IMR-90 (cell line): ENCODE measurements at places on chromosomes 2 and 18. TPM values are rescaled to one million over a fixed set of nuclear protein-coding genes. Genes with fewer than 3 reads are reported as not detected.
A peak's percentile ranks its signal among the peaks of the same experiment; 100 is the strongest.

DNA sequence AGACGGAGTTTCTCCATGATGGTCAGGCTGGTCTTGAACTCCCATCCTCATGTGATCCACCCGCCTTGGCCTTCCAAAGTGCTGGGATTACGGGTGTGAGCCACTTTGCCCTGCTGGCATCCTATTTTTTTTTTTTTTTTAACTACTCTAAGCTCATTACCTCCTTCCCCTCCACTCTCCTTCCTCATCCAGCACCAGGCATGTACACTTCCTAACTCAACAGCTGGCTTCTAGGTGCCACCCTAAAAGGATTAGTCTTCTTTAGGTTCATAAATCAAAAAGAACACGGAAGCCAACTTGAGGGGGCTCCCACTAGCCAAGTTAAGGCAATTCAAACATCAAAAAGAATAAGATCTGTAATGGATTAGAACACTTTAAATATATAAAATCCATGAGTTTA lies 70.6 kb upstream of the TEX51 start:
- no peaks in the 10 kb centered on the region for H3K4me1 ChIP-seq
- H3K27me3 ChIP-seq, result no peaks in the 10 kb centered on the region; the same call in 1 of the 2 replicates
- no peak for DNase-seq
- H3K36me3 ChIP-seq, result no peaks in the 10 kb centered on the region

- H3K36me3 ChIP-seq, result no peaks in the 10 kb centered on the region
- 0 out of 2 replicates have a peak, but pooled peaks cover 3% of the 10 kb centered on the region for H3K4me1 ChIP-seq
- peak overlapping the region; percentile 54; the same call in 1 of the 2 replicates for H3K27ac ChIP-seq
- H3K27me3 ChIP-seq, result no peaks in the 10 kb centered on the region
- DNase-seq, result peak; percentile 75
- H3K4me3 ChIP-seq, result peak overlapping the region; percentile 21; the same call in 1 of the 2 replicates
These were observed 106.7 kb upstream of the NABP1 start for GRCh38 chr2:191571163-191571769.

FIGLA gene
- not detected in 2 replicates for total RNA-seq

- H3K27ac ChIP-seq, result no peak overlapping the region
- DNase-seq, result no peak
- H3K4me1 ChIP-seq, result peaks cover 15% of the 10 kb centered on the region
- no peaks in the 10 kb centered on the region for H3K27me3 ChIP-seq
These were observed 65.5 kb upstream of the KLF7 start for GRCh38 chr2:207231106-207231865.

AFF3 gene
- 13.9 and 14.3 TPM in 2 replicates for total RNA-seq

DNA sequence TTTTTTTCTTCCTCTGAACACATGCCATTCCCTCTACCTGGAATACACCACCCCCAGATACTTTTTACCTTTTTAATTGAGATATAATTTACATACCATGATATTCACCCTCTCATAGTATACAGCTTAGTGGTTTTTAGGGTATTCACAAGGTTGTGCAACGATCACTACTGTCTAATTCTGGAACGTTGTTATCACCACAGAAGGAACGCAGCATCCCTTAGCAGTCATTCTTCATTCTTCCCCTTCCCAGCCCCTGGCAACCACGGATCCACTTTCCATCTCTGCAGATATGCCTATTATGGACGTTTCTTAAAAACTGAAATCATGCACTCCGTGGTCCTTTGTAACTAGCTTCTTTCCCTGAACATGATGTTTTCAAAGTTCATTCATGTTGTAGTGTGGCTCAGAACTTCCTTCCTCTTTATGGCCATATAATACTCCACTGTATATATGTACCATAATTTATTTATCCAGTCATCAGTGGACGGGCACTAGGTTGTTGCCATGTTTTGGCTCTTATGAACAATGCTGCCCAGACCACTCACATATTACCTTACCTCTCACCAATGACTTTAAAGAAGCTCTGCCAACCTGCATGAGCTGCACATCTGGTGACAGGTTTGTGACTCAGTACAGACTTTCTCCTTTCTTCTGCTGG lies 168.9 kb downstream of the CTIF start:
- H3K4me1 ChIP-seq, result 0 out of 2 replicates have a peak, but pooled peaks cover 2% of the 10 kb centered on the region
- H3K4me3 ChIP-seq, result no peak overlapping the region
- peaks cover 32% of the 10 kb centered on the region for H3K36me3 ChIP-seq
- no peaks in the 10 kb centered on the region for H3K27me3 ChIP-seq
- DNase-seq, result no peak
- no peak overlapping the region for H3K27ac ChIP-seq

DNA sequence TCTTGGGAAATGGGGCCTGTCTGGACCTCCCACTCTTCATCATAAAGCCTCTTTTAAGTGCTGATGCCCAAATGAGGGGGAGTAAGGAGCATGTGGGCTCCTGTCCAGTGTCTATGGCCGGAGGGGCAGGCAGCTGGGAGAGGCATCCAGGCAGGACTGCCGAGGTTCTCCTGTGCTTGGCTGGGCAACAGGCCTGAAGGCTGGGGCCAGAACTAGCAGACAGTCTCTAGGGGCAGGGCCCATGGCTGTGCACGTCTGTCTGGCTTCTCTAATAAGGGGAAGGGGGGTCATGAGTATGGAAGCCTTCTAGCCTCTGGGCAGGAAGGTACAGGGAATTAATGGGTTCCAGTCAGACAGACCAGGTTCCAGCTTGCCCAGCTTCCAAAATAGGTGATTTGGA lies 128.6 kb downstream of the SMAD2 start:
- DNase-seq, result no peak
- no peaks in the 10 kb centered on the region for H3K4me1 ChIP-seq
- peaks cover 18% of the 10 kb centered on the region for H3K27me3 ChIP-seq
- no peak overlapping the region for H3K4me3 ChIP-seq

DNA sequence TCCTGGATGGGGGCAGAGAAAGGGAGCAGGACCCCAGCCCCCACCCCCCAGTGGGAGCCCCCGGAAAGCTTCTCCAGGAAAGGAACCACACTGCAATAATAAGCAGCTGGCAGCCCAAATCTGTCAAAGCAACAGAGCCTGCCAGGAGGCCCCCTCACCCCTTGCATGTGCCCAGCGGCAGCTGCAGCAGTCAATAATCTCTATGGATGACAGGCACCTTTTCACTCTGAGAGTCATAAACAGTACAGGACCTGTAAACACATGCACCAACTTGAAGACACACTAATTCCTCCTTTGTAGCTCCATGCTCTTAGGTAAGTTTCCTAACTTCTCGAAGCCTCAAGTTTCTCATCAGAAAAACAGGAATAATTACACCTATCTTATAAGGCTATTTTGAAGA lies 26.2 kb upstream of the KDM3A start:
- H3K4me1 ChIP-seq, result no peaks in the 10 kb centered on the region
- no peak overlapping the region for H3K27ac ChIP-seq
- no peaks in the 10 kb centered on the region for H3K36me3 ChIP-seq
- H3K4me3 ChIP-seq, result no peak overlapping the region

DNA sequence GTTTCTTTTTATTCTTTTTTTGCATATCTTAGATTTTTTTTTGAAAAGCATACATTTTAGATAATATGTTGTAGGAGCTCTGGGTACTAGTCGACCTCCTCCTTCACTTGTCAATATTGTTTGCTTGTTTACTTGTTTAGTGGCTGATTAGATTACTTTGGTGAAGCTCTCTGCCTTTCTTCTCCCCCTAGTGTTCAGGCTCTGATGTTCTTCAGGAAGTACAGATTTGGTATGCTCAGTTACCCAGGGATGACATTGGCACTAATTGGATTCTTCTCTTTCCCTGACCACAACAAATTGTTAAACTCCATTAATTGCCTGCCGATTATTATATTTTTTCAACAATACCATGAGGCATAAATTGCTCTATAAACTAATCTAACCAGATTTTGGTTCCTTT lies 491.2 kb downstream of the SUCLG1 start:
- DNase-seq, result no peak
- no peak overlapping the region for H3K4me3 ChIP-seq
- H3K36me3 ChIP-seq, result no peaks in the 10 kb centered on the region
- H3K27me3 ChIP-seq, result no peaks in the 10 kb centered on the region

DNA sequence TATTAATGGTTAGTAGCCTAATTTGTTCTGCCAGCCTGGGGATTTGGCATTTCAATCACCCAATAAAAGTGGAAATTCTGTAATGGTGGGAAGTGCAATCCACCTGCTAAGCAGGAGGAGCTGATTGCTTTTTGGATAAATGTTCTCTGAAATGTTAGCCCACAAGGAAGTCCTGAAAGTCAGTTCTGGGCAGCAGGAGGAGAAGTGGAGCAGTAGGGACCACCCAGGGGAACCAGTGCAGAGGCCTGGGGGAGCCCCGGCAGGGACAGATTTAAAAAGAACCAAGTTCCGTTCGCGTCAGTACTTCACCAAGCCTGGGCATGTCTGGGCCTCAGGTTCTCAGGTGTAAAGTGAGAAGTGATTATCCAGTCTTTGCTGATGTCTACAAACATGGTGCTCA lies 248.5 kb upstream of the RAB6C start:
- no peak overlapping the region for H3K27ac ChIP-seq
- H3K4me3 ChIP-seq, result no peak overlapping the region
- H3K36me3 ChIP-seq, result no peaks in the 10 kb centered on the region
- no peaks in the 10 kb centered on the region for H3K4me1 ChIP-seq

KCNF1 gene
- 0.54 and 0.56 TPM in 2 replicates for total RNA-seq

- DNase-seq, result no peak
- peaks cover 22% of the 10 kb centered on the region for H3K36me3 ChIP-seq
- peaks cover 2% of the 10 kb centered on the region; the same call in 1 of the 2 replicates for H3K4me1 ChIP-seq
- no peaks in the 10 kb centered on the region for H3K27me3 ChIP-seq
- peak overlapping the region; percentile 86 for H3K4me3 ChIP-seq
These were observed 848 bp downstream of the TMSB10 start for GRCh38 chr2:84906108-84906899.

DNA sequence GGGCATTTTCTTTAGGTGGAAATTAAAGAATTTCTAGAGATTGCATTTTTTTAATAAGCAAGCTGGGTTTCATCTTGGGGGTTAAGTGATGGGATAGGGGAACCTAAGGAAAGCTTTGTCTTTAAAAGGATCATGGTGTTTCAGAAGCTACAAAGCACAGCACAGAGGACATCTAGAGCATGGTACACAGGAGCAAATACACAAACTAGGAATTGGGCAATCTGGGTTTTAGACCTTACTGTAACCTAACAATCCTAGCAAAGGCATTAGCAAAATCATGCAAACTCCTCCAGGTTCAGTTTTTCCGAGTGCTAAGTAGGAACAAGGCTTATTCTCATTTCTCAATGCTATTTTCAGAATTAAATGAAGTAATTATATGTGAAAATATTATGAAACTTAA lies 134.1 kb downstream of the CD226 start:
- H3K27me3 ChIP-seq, result no peaks in the 10 kb centered on the region
- H3K4me3 ChIP-seq, result no peak overlapping the region
- H3K27ac ChIP-seq, result no peak overlapping the region
- H3K36me3 ChIP-seq, result no peaks in the 10 kb centered on the region
- H3K4me1 ChIP-seq, result peaks cover 10% of the 10 kb centered on the region

GRCh38 chr2:83661711-83662110 lies 797.4 kb downstream of the SUCLG1 start:
- H3K4me1 ChIP-seq, result no peaks in the 10 kb centered on the region
- H3K36me3 ChIP-seq, result no peaks in the 10 kb centered on the region
- H3K27ac ChIP-seq, result no peak overlapping the region
- no peak for DNase-seq
- H3K4me3 ChIP-seq, result no peak overlapping the region

- peak; percentile 58 for DNase-seq
- no peak overlapping the region for H3K4me3 ChIP-seq
- H3K27me3 ChIP-seq, result no peaks in the 10 kb centered on the region
- no peaks in the 10 kb centered on the region for H3K36me3 ChIP-seq
- no peaks in the 10 kb centered on the region for H3K4me1 ChIP-seq
These were observed 90.4 kb downstream of the SCN3A start for GRCh38 chr2:165113414-165113813.

DNA sequence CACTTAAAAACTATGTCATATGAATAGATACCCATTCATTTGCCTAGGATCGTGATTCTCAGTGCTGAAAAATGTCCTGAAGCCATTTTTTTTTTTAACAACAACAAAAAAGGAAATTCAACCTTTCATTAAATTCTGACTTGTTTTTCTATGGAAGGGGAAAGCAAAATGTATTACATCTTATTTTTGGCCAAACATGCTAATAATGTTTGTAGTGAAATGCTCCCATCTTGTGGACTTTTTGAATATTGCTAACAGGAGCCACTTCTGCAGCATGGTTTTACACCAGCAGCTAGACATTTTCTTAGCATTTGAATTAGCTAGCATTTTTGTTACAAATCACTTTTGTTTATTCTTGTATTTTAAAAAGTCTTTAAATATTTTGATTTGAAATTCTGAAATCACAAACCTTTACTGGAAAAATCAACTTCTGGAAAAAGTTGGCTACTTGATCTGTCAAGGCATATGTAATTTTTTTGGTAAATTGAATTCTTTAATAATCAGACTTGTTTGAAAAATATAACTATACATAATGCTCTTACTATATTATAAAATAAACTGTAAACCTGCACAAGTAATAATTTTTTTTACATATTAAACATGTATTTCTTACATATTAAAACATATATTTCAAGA lies 75.8 kb downstream of the KIDINS220 start:
- no peak overlapping the region for H3K4me3 ChIP-seq
- no peaks in the 10 kb centered on the region for H3K4me1 ChIP-seq
- peaks cover 13% of the 10 kb centered on the region for H3K36me3 ChIP-seq
- H3K27me3 ChIP-seq, result no peaks in the 10 kb centered on the region
- no peak overlapping the region for H3K27ac ChIP-seq

DNA sequence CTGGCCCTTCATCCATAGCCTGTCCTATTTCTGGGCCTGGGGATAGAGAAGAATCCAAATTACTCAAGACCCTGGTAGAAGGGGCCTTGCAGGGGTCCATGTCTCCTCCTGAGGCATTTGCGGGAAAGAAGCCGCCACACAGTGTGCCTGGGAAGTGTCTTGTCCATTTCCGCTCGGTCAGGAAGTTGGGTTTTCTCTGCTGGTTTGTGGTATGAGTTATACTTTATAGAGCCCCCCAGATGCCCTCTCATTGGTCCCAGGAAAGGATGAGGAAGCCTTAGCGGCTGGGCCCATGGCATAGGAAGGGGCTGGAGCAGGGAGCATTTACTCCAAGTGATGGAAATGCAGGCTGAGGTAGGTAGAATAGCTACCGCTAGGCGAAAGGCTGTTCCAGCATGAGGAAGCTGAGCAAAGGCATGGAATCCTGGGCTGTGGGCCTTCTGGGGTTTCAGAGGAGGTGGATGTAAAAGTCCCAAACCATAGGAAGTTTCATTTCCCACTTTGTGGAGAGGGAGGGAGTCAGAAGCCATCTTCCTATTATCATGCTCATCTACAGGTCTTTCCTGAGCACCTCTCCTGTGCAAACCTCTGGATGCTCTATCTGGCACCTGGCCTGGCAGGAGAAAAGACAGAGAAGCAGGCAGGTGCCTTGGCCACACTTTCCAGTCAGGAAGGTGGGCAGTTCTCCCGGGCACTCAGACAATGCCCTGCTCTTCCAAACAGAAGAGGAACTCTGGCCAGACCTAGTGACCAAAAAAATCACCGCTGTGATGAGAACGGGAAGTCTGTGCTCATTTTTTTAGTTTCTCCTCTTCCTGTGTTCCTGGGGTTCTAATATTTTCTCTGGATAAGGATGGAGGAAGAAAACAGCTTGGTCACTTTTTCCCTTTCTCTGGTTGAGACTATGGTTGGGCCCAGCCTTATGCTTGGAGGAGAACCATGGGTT lies 2.6 kb upstream of the CD207 start:
- H3K27me3 ChIP-seq, result no peaks in the 10 kb centered on the region; the same call in 1 of the 2 replicates
- no peak overlapping the region for H3K4me3 ChIP-seq
- no peak for DNase-seq
